WTC11 (cell line): ENCODE measurements at places on chromosomes 13 and 19.
A peak's percentile ranks its signal among the peaks of the same experiment; 100 is the strongest.

DNA sequence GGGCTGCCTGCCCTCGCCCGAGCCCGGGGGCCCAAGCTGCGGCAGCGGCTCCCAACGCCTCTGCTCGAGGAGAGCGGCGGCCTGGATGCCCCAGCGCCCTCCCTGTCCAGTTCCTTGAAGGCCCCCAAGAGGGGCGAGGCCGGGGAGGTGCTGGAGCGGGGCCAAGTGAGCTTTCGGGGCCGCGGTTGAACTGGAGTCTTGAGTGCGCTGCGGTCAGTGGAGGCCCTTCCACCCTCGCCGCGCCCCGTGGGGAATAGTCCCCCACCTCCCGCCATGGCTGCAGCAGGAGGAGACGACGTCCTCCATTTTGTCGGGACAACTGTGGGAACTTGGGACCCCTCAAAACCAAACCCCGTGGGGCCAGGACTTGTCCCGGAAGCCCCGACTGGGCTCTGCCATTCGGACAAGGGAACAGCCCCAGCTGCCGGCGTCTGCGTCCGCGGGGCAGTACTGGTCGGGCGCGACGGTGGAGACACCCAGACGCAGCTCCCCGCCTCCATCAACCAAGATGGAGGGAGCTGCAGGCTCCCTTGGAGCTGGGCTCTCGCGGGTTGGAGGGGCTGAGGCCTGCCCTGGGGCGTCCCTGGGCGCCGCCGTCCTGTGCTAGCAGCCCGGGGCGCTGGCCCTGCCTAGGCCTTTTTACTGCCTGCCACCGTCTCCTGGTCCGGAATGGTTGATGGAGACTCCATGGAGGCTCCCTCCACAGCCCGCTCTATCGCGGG lies 736 bp upstream of the ZMYM5 start:
- peaks cover 24% of the 10 kb centered on the region for H3K4me1 ChIP-seq
- DNase-seq, result peak; percentile 56
- H3K27me3 ChIP-seq, result no peaks in the 10 kb centered on the region; the same call in 1 of the 2 replicates
- H3K4me3 ChIP-seq, result peak overlapping the region; percentile 96

DNA sequence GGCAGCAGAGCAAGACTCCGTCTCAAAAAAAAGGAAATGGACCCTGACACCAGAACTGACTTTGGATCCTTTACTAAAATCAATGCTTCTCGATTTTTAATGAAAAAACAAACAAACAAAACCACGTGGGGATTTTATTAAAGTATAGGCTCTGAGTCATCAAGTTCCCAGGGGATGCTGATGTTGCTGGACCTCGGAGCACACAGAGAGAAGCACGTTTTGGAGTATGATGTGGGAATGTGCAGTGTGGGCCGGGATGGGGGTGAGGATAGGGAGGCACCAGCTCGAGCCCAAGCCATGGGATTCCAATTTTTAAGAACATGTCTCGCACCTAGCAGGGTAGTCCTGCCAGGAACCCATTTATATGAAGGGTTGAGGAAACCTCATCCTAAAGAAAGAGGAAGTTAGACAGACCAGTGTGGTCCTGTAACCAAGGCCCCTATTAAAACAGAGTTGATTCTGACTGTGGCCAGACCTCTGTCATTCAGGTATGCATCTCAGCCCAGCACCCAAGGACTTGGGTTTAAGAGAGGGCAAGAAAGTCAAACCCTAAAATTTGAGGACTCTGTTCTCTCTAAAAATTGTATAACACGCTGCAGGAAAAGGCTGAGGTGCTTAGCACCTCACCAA lies 6.4 kb downstream of the FLT1 start:
- H3K4me1 ChIP-seq, result peaks cover 88% of the 10 kb centered on the region
- peaks cover 24% of the 10 kb centered on the region for H3K36me3 ChIP-seq
- no peaks in the 10 kb centered on the region for H3K27me3 ChIP-seq
- no peak overlapping the region for H3K4me3 ChIP-seq
- no peak for DNase-seq

GRCh38 chr13:60397704-60398378 lies 821 bp downstream of the TDRD3 start:
- no peaks in the 10 kb centered on the region for H3K27me3 ChIP-seq
- peak; percentile 79 for DNase-seq
- H3K27ac ChIP-seq, result peak overlapping the region; percentile 57
- peaks cover 42% of the 10 kb centered on the region for H3K4me1 ChIP-seq
- H3K4me3 ChIP-seq, result peak overlapping the region; percentile 94

DNA sequence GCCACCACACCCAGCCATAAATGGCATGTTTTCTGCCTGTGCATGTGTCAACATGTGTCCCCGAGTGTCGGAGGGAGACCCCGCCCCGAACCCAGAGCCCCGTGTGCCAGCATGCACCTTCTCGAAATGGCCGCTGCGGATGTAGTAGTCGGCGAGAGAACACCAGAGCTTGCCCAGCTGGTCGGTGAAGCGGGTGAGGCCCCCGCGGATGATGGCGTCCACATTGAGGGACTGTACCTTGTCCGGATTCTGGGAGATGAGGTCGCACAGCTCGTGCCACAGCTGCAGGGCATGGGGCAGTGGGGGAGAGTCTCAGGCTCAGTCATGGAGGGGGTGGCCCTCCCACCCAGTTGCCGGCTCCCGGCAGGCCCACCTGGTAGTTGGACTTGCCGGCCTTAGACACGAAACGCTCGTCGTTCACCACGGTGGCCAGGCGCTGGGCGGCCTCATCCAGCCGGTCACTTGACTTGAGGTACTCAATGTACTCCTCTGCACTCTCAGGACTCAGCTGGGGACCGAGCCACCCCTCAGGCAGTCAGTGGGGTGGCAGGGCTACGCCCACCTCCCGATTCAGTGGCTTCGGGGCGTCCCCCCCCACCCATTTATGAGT lies 3.5 kb downstream of the XAB2 start:
- H3K27me3 ChIP-seq, result no peaks in the 10 kb centered on the region
- no peak overlapping the region for H3K27ac ChIP-seq
- H3K4me3 ChIP-seq, result no peak overlapping the region
- no peak for DNase-seq
- peaks cover 24% of the 10 kb centered on the region for H3K4me1 ChIP-seq

DNA sequence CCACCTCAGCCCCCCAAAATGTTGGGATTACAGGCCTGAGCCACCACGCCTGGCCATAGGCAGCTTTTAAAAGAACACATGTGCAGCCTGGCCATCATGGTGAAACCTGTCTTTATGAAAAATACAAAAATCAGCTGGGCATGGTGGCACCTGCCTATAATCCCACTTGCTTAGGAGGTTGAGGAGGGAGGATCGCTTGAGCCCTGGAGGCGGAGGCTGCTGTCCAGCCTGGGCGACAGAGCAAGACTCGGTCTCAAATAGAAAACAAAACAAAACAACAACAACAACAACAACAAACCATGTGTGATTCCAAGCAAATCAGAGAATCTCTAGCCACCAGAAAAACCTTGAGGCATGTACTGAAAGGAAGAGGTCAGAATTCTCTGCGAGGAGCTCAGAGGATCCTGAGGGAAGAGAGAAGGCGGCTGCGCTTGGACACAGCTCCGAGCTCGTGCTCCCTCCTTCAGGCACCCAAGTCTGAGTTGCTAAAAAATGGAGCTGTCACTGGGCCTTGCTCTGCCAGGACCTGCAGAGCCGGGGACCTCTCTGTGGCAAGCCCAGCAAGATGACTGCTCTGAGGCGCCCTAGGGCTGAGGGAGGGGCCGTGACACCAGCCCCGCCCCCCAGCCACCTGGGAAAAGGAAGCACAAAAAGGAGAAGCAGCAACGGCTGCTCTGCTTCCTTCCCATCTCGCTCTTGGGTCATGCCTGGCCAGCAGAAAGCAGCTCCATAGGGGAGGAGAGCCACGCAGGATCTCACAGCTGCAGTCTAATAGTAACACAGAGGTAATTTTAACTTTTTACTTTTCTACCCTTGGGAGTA lies at the start of gene ARL11:
TSS of gene ARL11 (plus strand) at position 677 of the 822 bp plus-strand sequence. CDS start 1,941 bp downstream, outside the sequence.
- DNase-seq, result peak; percentile 81
- peaks cover 13% of the 10 kb centered on the region for H3K4me1 ChIP-seq
- H3K27ac ChIP-seq, result no peak within 1 kb of the TSS; the same call in 1 of the 2 replicates
- H3K36me3 ChIP-seq, result no peaks in the 10 kb centered on the region
- H3K4me3 ChIP-seq, result peak within 1 kb of the TSS; percentile 61

DNA sequence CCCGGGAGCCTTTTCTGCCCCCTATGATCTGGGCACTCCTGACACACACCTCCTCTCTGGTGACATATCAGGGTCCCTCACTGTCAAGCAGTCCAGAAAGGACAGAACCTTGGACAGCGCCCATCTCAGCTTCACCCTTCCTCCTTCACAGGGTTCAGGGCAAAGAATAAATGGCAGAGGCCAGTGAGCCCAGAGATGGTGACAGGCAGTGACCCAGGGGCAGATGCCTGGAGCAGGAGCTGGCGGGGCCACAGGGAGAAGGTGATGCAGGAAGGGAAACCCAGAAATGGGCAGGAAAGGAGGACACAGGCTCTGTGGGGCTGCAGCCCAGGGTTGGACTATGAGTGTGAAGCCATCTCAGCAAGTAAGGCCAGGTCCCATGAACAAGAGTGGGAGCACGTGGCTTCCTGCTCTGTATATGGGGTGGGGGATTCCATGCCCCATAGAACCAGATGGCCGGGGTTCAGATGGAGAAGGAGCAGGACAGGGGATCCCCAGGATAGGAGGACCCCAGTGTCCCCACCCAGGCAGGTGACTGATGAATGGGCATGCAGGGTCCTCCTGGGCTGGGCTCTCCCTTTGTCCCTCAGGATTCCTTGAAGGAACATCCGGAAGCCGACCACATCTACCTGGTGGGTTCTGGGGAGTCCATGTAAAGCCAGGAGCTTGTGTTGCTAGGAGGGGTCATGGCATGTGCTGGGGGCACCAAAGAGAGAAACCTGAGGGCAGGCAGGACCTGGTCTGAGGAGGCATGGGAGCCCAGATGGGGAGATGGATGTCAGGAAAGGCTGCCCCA lies 8.5 kb upstream of the CEACAM7 start:
- H3K4me1 ChIP-seq, result no peaks in the 10 kb centered on the region
- no peak overlapping the region for H3K4me3 ChIP-seq
- H3K27me3 ChIP-seq, result peaks cover 22% of the 10 kb centered on the region
- no peak overlapping the region for H3K27ac ChIP-seq
- peak; percentile 36 for DNase-seq

GRCh38 chr13:27968316-27969081 lies 616 bp downstream of the CDX2 start:
- H3K27ac ChIP-seq, result no peak overlapping the region
- peak overlapping the region; percentile 54 for H3K4me3 ChIP-seq
- peaks cover 62% of the 10 kb centered on the region for H3K4me1 ChIP-seq
- DNase-seq, result peak; percentile 62

- H3K27me3 ChIP-seq, result peaks cover 81% of the 10 kb centered on the region
- peaks cover 18% of the 10 kb centered on the region; the same call in 1 of the 2 replicates for H3K4me1 ChIP-seq
- H3K27ac ChIP-seq, result no peak overlapping the region
- H3K36me3 ChIP-seq, result no peaks in the 10 kb centered on the region
- no peak for DNase-seq
- H3K4me3 ChIP-seq, result no peak overlapping the region
Observed at GRCh38 chr19:45933759-45934158, 19.2 kb upstream of the NANOS2 start.

DNA sequence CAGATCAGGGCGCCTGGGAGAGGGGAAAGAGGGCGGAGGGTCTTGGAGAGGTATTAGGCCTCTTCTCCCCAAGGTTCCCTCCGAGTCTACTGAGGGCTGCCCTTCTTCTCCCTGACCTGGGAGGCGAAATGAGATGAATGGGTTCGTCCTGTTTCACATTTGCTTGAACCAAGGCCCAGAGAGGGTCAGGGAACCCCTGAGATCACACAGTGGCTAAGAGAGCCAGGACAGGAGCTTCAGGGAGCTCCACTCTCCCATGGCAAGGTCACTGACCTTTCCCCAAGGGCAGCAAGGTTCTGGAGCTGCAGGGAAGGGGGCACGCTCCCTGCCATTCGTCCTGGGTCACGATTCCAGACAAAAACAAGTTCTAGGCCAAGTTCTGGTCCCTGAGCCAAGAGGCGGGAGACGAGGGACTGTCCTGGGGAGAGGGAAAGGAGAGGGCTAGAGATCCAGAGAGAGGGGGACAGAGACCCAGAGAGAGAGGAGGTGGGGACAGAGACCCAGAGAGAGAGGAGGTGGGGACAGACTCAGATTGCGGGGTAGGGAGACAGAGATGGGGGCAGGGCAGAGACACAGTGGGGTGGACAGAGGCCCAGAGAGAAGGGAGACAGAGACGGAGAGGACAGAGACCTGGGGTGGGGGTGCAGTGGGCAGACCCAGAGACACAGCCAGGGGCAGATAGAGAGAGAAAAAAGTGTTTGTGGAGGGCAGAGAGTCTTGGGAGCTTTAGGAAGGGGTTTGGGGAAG lies 541 bp downstream of the ASPDH start:
- H3K36me3 ChIP-seq, result no peaks in the 10 kb centered on the region
- no peak overlapping the region for H3K4me3 ChIP-seq
- peak overlapping the region; percentile 49; the same call in 1 of the 2 replicates for H3K27ac ChIP-seq
- peaks cover 42% of the 10 kb centered on the region for H3K27me3 ChIP-seq
- no peak for DNase-seq
- H3K4me1 ChIP-seq, result peaks cover 14% of the 10 kb centered on the region

DNA sequence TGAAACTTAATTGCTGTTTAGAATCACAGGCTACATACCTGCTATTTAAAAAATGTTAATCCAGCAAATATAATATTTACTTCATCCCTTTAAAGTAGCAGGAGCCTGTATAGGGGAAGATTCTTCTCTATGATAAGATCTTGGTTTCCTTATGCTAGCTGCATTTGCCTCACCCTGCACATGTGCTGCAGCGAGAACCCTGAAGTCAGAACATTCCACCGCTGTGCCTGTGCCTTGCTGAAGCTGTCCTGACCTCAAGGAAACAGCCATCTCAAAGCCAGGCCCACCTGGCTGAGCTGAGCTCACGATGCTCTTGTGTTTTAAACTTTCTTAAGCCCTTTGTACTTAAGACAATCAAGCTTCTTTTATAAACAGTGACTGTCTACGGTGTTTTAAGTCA lies 355.0 kb upstream of the PCDH20 start:
- no peak overlapping the region for H3K27ac ChIP-seq
- DNase-seq, result no peak
- no peaks in the 10 kb centered on the region for H3K36me3 ChIP-seq
- H3K4me1 ChIP-seq, result no peaks in the 10 kb centered on the region

GRCh38 chr13:35211949-35212348 lies 264.5 kb downstream of the MAB21L1 start:
- no peaks in the 10 kb centered on the region for H3K27me3 ChIP-seq
- H3K36me3 ChIP-seq, result peaks cover 6% of the 10 kb centered on the region
- no peak overlapping the region for H3K27ac ChIP-seq
- no peaks in the 10 kb centered on the region for H3K4me1 ChIP-seq
- no peak for DNase-seq

GRCh38 chr19:655691-656090 lies 7.3 kb downstream of the RNF126 start:
- no peak for DNase-seq
- H3K36me3 ChIP-seq, result no peaks in the 10 kb centered on the region
- H3K27ac ChIP-seq, result peak overlapping the region; percentile 53
- no peaks in the 10 kb centered on the region for H3K27me3 ChIP-seq
- H3K4me3 ChIP-seq, result no peak overlapping the region
